ENCODE measurements at places on chromosomes 7 and 10.
A peak's percentile ranks its signal among the peaks of the same experiment; 100 is the strongest.

DNA sequence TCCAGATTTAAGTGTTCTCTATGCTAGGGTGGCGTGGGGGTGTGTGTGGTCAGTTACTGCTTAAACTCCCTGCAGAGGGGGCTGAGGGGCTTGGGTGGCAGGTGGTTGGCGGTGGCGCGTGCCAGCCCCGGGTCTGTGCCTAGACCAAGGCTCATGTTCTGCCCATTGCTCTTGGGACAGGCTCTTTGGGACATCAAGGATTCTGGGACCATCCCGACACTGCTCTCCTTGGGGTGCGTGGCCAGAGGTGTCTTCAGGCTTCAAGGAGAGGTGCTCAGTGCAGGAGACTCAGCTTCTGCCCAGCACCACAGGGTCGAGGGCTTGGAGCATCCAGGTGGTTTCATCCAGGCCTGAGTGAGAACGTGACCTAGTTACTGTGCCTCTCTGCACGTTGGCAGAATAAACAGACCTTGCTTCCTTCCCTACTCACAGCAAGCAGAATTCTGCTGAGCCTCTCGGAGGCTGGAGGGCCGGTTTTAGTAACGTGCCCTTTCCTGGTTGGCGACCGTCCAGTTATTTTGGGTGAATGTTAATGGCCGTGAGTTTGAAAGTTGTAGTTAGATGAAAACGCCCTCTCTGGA, 39.9 kb downstream of the CAMK1D start:
- ATAC-seq = no peak

DNA sequence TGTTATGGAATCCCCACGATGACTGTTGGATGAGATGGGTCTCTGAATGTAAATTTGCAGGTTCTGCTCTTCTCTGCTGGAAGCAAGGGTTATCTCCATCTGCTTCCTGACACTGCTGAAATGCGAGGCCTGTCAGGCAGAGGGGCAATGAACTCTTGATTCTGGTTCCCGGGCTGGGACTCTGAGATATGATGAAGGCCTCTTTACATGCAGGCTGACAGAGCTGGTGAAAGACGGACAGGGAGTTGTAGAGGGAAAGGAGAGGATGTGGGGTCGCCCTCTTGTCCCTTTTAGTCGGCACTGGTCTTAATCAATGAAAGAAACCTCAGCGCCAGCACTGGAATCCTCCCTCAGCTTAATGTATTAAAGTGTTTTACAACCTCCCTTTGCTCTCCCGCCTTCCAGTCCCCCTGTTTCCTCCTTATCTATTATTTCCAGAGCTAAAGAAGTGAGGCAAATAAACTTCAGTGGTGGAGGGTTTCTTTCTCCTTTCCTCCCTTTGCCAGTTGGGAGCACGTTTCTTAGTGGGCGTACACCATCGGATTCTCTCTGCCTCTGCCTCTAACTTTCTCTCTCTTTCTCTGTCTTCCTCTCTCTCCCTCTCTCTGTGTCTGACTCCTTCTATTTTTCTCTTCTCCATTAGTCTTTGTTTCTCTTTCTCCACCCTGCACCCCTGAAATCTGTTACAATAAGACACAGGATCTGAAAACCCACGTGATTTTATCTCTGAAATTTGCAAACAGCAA, 145.6 kb downstream of the BAMBI start:
- ATAC-seq = no peak

DNA sequence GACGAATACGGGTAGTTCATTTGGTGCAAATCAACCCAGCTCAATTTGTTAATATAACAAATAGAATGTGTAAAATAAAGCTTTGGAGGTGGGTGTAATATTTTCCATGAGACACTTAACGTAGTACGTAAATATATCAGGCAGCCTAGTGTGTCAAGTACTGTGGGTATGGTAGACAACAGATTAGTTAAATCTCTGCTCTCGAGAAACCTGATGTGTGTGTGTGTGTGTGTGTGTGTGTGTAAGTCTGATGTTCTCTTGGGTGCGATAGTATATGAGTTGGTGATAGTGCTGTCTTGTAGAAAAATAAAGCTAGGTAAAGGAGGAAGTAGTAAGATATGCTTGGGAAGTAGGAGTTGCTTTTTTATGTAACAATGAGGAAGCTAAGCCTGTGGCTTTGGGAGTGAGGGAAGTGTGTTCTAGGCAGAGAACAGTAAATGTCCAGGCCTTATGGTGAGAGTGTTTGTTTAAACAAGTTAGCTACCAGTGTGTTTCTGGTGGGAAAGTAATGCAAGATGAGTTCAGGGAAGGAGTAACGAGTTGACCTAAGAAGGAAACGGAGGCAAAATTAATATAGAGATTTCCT, 26.1 kb downstream of the WAC start:
- ATAC-seq = no peak

- no peak for ATAC-seq
Measured at GRCh38 chr7:5495581-5496375, 72.1 kb upstream of the TNRC18 start.

- no peak for ATAC-seq
Measured at GRCh38 chr7:157253850-157254249, 83.0 kb upstream of the DNAJB6 start.

DNA sequence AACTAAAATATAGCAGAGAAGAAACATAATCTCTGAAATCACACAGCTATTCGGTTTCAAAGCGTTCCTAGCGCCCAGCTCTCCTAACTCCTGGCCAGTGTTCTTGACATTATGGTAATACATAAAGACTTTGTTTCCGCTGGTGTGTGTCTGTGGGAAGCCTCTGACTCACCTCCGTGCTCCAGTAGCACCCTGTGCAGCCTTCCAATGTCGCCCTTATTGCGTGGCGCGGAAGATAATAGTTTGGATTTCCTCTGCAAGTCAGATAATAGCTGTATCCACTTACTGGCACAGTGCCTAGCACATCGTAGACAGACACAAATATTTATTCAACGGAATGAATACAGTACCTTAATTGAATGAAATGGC, 570 bp downstream of the BMS1 start:
- ATAC-seq = peak; percentile 67

GRCh38 chr7:105278973-105279687, 109.6 kb downstream of the SRPK2 start:
- ATAC-seq = no peak

DNA sequence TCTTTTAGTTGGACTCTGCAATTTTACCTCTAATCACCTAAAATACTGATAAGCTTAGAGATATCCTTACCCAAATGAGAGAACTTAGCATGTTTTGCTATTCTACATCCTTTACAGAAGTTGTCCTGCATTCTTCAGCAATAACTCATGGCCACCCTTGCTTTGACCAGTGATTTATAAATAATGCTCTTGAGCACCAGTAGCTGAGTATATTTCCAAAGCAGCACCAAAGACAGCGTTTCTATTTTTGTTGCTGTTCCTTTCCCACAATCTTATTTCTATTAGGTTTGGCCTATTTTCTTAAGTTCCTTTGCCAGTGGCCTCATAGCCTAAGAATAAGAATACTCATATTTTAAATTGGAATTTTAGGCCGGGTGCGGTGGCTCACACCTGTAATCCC, 15.0 kb downstream of the ARPC1A start:
- no peak for ATAC-seq

GRCh38 chr10:31920538-31920937, 8.1 kb downstream of the ARHGAP12 start:
- ATAC-seq = no peak

DNA sequence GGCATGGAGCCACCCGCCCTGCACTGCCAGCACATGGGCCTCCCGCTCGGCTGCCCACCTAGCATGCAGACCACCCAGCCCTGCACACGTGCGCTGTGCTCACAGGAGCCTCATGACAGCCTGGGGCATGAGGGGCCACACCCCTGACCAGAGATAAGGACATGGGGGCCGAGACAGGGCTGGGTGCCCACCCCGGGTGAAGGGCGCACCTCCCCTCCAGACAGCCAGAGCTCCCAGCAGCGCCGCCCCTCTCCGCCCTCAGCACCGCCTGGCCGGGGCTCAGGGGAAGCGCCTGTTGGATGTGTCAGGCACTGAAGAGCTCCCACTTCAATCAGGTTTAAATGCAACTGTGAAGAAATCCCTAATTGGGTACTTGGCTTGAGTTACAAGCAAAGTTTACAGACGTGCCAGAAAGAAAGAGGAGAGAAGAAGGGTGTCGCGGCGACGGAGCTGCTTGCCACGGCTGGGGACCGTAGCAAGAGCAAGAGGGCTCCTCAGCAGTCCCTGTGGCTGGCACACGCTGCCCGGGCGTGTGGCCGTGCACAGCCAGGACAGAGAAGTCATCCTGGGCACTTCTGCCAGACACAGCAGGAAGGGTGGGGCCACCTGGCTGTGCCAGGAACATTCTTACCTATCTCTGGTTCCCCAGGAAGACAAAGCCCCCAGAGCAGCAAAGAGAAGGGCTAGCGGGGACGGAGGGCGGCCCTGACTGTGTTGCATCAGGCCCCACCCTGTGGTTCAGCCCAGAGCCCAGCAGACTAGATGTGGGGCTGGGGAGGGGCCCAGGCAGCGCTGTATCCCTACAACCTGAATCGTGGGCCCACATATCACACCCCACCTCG, 247.4 kb downstream of the ELFN1 start:
- ATAC-seq = no peak

DNA sequence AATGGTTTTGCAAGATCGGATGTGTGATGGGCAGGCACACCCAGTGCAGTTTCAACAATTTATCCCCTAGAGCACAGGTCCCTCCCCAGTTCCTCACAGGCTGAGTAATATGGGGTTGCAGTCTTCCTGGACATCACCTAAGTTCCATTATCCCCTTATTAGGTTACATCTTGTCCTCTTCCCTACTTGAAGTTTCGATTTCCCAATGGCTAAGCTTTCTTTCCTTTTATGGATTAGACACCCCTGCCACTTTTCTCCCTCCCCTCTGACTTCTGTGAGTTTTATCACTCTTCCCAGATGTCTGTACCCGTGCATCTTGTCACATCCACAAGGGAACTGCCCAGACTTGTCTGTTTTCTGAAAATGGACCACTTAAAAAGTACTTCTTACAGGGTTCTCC, 2.4 kb upstream of the NIPSNAP2 start:
- ATAC-seq = no peak

DNA sequence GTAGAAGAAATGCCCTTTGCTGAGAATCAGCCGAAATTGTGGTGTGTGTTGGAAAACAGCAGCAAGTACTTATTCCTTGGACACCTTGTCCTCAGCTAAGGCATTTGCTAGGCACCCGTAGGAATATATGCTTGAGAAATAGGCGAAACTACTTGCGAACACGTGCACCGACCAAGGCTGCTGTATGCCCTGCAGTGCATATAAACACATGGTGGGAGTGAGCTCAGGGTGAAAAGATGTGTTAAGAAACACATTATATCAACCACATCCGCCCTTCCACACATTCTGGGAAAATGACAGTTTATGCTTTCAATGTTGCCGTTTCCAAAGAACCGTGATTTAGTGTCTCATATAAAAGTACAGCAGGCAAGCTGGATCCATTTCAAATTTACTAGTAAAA, 199.2 kb downstream of the JCAD start:
- no peak for ATAC-seq

- peak; percentile 34 for ATAC-seq
Measured at GRCh38 chr10:113680190-113681111, 739 bp downstream of the CASP7 start.

- no peak for ATAC-seq
Measured at GRCh38 chr7:99326408-99326782, 697 bp downstream of the ARPC1A start.
